ENCODE measurements at places on chromosomes 3 and 15.

- DNase-seq: no peak
Measured at GRCh38 chr3:140972833-140973232, 31.2 kb downstream of the SLC25A36 start.

DNA sequence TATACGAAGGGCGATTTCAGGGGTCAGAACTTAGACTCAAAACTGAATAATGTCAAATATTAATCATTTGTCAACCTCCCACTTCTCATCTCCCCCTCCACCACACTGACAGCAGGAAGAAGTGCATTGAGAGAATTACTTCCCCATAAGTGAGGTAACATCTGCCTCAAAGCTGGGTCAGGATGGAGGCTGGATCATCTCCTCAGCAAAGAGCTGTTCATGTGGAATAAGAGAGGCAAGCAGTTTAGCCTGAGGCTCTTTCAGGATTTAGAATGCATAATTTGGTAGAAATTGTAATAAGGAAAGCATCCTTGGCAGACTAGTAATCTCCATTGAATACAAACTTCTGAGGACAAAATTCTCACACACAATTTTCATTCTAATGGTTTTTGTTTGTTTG is 512.1 kb downstream of the ROBO1 start:
- DNase-seq: no peak

DNA sequence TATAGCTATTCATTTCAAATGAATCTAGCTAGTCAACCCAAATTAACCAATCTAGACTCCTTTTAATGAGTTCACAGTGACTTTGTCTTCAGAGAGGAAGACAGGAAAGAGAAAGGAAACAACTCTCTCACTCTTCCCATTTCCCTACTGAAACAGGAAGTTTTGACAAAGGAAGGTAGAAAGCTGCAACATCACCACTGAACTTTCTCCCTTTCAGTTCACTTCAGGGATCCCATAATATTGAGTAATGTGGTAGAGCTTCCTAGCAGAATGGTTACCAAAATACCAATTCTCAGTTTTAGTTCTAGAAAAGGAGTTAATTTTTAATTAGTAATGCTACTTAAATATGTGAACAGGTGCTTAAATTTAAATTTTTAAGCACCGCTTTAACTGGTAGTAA is 7.5 kb downstream of the VPS13C start:
- DNase-seq: no peak

GRCh38 chr3:172800156-172800555 is 49.6 kb downstream of the ECT2 start:
- no peak for DNase-seq

- no peak for DNase-seq
Measured at GRCh38 chr15:76378691-76379090, 42.1 kb downstream of the ISL2 start.

DNA sequence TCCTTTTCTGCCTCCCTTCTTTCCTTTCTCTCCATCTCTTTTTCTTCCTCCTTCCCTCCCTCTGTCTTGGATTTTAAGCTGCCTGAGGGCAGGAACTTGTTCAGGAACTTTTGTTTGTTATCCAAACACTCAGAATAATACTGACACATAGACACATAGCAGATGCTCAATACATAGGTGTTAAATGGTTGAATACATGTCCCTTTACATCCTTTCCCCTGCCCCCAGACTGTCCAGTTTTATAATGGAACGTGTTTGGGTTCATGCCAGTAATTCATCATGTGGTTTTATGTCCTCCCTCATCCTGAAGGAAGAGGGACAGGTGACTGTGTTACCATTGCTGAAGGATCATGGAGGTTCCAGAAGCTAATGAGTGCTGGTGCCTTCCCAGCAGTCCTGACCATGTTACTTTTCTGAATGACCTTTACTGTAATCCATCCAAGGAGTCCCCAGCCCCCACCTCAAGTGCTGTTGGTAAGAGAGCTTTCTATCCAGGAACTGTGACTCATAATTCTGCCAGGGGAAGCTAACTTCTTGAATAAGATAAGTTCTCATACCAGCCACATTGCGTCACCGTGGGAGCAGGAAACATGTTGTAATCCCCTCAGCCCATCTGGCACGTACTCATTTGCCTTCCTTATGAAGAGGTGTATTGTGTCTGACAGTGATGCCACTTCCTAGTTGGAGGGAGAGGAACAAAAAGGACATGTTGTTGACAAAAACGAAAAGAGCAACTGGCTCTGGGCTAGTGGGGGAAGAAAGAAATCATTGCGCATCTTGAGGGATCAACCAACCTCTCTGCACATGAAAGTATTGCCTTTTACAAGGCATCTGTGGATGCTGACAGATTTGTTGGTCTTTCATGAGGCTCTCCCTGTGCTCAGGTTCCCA is 52.4 kb downstream of the IL1RAP start:
- DNase-seq: no peak

- DNase-seq: no peak
Measured at GRCh38 chr3:54123003-54123775, 837 bp downstream of the CACNA2D3 start.

DNA sequence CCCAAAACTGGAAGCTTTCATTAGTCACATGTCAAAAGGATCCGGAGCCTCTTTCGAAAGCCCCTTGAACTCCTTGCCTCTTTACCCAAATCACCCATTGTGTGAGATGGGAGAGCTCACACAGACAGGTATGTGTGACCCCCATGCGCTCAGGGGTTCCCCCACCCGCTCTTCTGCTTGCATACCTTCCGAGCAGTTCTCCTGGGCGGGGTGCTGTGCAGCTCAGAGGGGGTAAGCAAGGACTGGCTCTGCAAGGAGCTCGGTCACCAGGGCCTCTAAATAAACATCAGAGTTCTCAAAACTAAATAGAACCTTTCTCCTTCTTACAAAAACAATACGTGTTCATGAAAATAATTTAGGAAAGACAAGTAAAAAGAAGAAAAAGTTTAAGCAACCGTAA is 55.7 kb downstream of the PXYLP1 start:
- no peak for DNase-seq

DNA sequence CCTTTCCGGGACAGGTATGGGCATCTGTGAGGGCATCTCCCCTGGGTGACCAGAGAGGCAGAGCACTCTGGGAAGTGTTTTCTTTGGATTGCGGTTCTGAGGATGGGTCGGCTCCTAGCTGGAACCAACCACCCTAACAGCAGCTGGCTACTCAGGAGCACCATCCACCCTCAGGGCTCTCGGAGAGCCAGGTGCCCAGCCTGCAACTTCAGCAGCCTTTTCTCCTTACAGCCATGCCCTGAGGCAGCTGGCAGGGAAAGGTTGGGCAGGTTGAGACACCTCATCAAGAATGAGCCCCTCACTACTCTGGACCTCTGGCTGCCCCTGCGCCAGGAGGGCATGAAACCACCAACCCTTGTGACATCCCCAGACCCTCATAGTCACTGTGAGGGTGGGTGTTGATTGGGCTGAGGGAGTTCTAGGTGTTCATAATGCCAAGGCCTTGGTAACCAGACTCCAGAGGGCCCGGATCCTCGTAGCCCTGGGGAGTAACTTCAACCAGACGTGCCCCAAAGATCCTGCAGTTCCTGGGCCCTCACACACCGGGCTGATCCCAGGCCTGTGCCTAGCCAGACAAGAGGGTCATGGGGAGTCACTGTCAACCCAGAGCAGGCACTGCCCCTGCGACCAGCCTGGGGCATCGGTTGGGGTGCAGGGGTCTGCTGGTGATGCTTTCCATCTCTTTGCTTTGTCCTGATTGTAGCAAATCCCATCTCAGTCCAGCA is 114.4 kb upstream of the ABHD17C start:
- no peak for DNase-seq

GRCh38 chr3:40116478-40117177 is 192.9 kb upstream of the EIF1B start:
- DNase-seq: no peak

GRCh38 chr3:5692446-5692845 is 504.9 kb downstream of the EDEM1 start:
- DNase-seq: no peak

GRCh38 chr15:83012636-83013035 is 1.2 kb upstream of the C15orf40 start:
- DNase-seq: no peak

- DNase-seq: no peak
Measured at GRCh38 chr15:93103823-93104222, 14.8 kb upstream of the RGMA start.

DNA sequence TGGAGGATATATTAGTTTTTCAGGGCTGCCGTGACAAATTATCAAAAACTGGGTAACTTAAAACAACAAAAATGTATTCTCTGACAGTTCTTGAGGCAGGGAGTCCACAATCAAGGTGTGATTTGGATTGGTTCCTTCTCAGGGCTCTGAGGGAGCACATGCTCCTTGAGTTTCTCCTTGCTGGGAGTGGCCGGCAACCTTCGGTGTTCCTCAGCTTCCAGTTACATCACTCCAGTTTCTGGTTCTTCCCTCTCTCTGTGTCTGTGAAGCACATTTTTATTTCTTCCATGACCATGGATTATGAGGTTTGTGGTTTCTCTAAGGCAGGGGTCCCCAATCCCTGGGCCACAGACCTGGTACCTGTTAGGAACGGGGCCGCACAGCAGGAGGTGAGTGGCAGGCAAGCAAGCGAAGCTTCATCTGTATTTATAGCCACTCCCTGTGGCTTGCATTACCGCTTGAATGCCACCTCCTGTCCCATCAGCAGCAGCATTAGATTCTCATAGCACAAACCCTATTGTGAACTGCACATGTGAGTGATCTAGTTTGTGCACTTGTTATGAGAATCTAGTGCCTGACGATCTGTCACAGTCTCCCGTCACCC is 24.3 kb downstream of the LRRC28 start:
- DNase-seq: no peak

GRCh38 chr15:91678003-91678402 is 175.5 kb upstream of the SLCO3A1 start:
- DNase-seq: no peak

GRCh38 chr3:81485444-81485865 is 276.0 kb downstream of the GBE1 start:
- no peak for DNase-seq

DNA sequence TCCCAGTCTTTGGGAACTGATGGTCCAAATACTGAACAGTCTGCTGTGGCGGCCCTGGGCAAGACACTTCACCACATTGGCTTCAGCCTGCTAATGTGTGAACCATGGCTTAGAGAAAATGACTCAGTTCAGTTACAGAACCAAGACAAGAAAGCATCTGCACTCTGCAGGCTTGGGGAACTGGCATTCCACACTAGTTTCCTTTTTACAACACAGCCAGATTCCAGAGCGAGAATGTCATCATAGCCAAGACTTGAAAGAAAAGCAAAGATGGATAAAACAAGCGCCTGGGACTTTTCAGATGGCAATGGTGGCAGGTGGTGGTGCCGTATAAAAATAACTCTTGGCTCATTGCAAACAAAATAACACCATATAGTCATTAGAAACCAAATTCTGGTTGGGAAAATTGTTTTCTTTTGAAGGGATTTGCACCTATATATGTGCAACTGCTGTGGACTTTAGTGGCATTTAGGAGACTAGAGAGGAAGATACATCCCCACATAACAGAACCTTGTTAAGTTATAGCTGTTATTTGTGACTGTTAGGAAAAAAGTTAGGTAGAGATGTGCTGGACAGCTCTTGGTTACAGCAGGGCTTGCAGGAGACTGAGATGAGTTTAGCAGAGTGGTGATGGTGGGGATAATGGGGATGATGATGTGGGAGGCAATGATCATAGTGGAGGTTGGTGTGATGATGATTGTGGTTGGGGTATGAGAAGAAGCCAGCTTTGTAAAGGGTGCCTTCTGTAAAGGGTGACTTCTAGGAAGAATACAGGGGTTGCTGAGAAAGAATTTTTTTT is 273.6 kb downstream of the THRB start:
- no peak for DNase-seq

GRCh38 chr3:108125550-108126071 is 34.8 kb upstream of the CD47 start:
- DNase-seq: peak; percentile 38

- peak; percentile 84 for DNase-seq
Measured at GRCh38 chr3:182725372-182726251, 67.7 kb upstream of the ATP11B start.

DNA sequence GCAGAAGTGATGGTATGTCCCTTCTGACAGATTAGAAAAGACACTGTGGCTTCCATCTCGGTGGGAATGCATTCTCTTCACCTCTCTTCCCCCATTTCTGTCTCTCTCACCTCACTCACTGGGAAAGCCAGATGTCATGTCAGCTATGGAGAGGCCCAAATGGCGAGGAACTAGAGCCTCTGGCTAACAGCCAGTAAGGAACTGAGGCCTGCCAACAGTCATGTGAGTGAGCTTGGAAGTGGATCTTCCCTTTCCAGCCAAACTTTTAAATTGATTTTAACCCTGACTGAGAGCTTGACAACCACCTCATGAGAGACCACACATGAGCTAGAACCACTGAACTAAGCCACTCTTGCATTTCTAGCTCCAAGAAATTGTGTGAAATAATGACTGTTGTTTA is 35.2 kb upstream of the CDAN1 start:
- no peak for DNase-seq

- no peak for DNase-seq
Measured at GRCh38 chr3:165523801-165524200, 313.4 kb downstream of the BCHE start.

- no peak for DNase-seq
Measured at GRCh38 chr15:60744826-60745460, 266.0 kb upstream of the ICE2 start.

- DNase-seq: peak; percentile 42
Measured at GRCh38 chr3:159059395-159059794, 257.5 kb downstream of the MFSD1 start.
